ENCODE measurements at places on chromosomes 16 and 17.

DNA sequence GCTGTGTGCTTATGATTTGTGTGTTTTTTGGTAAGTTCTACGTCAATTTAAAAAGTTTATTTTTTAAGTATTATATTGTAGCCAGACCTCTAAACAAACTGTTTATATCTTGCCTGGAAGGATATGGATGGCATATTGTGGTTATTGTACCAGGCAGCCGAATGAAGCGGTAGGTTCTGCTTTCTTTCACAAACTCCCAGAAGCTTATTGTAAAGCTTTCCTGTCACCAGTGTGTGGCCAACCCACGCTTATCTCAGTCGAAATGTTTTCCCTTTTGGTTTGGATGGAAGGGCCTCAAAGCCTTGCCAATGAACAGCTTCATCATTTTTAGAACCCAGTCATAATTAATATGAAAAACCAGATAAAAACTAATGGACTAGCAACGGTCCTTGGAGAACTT is 53.1 kb downstream of the CYB5B start:
- DNase-seq: no peak
- no peaks in the 10 kb centered on the region for H3K27me3 ChIP-seq
- H3K4me1 ChIP-seq: peaks cover 10% of the 10 kb centered on the region

- no peaks in the 10 kb centered on the region for H3K36me3 ChIP-seq
- H3K4me3 ChIP-seq: no peak overlapping the region
- no peak overlapping the region for H3K27ac ChIP-seq
- peaks cover 23% of the 10 kb centered on the region for H3K4me1 ChIP-seq
- H3K27me3 ChIP-seq: no peaks in the 10 kb centered on the region
- DNase-seq: no peak
Measured at GRCh38 chr17:37392024-37392590, 14.5 kb downstream of the ACACA start.

DNA sequence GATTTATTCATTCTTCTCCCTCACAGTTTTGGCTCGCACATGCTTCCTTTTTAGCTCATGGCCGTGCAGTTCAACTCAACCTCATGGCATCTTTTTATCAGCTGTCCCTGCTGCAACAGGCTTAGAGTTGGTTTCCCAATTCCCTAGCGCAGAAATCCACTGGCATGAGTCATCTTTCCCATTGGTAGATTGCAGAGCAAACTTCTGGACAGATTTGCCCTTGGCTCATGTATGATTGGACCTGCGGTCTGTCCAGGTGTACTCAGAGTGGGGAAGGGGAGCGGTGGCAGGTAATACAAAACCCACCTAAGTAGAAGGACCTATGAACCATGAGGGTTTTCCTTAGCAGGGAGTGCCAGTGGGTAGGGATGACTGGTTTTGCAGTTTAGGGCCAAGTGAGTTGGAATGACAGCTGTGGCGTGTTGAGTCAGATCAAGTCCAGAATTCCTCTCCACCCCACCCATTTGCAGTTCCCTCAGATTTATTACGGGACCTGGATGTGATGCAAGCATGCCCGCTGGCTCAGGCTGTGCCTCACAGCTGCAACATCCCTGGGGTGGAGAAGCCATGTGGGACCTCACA is 584.7 kb downstream of the WWOX start:
- H3K27ac ChIP-seq: no peak overlapping the region
- no peak for DNase-seq
- peaks cover 2% of the 10 kb centered on the region for H3K4me1 ChIP-seq
- no peaks in the 10 kb centered on the region for H3K27me3 ChIP-seq

GRCh38 chr17:73237714-73238113 is 24.0 kb downstream of the CPSF4L start:
- peak overlapping the region; percentile 4 for H3K27ac ChIP-seq
- peaks cover 48% of the 10 kb centered on the region for H3K4me1 ChIP-seq
- peaks cover 31% of the 10 kb centered on the region for H3K36me3 ChIP-seq
- no peak for DNase-seq
- H3K4me3 ChIP-seq: peak overlapping the region; percentile 3

DNA sequence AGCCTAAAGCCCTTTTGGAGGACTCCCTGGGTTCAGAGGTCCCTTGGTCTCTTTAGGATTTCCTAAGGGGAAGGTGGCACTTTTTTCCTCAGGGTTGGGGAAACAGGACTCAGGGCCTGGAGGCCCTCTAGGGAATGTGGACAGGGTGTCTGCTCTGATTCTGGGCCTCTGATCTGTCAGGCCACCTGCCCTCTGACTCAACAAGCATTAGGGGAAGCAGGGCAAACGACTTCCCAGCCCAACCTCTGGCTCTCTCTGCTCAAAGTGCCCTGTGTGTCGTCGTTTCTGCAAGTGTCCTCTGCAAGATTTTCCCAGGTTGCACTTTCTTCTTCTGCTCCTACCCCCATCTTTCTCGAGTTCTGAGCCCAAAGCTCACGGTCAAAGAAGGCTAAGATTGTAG is 6.6 kb upstream of the IGFBP4 start:
- H3K27me3 ChIP-seq: no peaks in the 10 kb centered on the region
- no peaks in the 10 kb centered on the region for H3K36me3 ChIP-seq
- no peak overlapping the region for H3K4me3 ChIP-seq
- no peak for DNase-seq
- no peak overlapping the region for H3K27ac ChIP-seq

- H3K4me3 ChIP-seq: no peak overlapping the region
- H3K36me3 ChIP-seq: no peaks in the 10 kb centered on the region
- H3K27me3 ChIP-seq: peaks cover under 1% of the 10 kb centered on the region
- no peak overlapping the region for H3K27ac ChIP-seq
- no peak for DNase-seq
- peaks cover under 1% of the 10 kb centered on the region for H3K4me1 ChIP-seq
Measured at GRCh38 chr16:88328313-88328980, 54.3 kb upstream of the ZNF469 start.

DNA sequence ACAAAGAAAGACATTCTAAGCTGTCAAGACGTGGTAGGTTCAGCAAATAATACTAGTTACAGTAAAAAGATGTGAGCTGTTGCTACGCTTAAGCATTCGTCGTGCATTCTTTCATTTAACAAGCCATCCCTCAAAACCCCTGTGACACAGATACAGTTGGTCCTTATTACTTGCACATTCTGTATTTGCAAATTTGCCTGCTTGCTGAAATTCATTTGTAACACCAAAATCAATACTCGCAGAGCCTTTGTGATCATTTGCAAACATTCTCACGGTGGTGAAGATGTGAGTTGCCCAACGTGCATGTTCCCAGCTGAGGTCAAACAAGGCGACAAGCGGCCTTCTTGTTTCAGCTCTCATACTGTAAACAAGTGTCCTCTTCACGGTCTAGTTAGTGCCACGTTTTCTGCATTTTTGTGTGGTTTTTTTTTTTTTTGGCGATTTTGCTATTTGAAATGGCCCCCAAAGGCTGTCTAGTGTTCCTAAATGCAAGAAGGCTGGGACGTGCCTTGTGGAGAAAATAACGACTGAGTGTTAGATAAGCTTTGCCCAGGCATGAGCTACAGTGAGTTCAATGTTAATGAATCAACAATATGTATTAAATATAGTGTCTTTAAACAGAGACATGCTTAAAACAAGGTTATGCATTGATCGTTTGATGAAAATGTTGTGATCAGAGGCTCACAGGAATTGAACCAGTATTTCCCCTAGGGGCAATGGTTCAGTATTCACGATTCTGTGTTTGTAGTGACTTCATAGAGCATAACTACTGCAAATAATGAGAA is 84.1 kb downstream of the RAB11FIP4 start:
- H3K27ac ChIP-seq: no peak overlapping the region
- no peaks in the 10 kb centered on the region for H3K36me3 ChIP-seq
- no peaks in the 10 kb centered on the region for H3K27me3 ChIP-seq
- no peak overlapping the region for H3K4me3 ChIP-seq
- no peaks in the 10 kb centered on the region for H3K4me1 ChIP-seq

DNA sequence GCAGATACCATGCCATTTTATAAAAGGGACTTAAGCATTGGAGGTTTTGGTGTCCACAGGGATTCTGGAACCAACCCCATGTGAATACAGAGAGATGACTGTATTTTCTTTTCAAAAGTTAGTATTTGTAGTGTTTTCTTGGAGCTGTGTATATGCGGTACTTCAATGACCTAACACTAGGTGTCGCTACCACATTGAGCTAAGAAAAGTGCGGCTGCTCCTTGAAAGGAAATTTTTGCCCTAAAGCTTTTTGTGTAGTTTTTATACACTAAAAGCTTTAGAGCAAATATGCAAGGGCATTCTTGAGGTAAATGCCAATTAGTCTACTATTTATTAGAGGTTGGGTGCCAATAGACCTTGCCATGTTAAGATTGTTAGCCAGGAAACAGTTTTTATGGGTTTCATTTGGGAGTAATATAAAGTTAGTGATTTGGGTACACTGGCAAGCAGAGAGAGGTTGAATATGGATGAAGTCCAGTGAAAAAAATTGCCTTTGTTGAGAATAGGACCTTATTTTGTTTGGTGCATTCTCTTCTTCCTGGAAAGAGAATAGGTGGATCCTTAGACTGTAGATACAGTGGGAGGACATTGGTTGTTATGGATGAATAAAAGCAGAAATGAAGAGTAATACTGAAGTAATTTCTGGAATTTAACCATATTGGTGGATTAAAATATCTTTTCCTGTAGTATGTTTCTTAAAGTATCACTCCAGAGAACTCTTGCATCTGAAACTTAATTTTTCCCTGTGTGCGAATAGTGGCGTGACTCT is 43.3 kb downstream of the BCAS3 start:
- no peaks in the 10 kb centered on the region for H3K36me3 ChIP-seq
- peaks cover 6% of the 10 kb centered on the region for H3K4me1 ChIP-seq
- no peak overlapping the region for H3K4me3 ChIP-seq
- no peak overlapping the region for H3K27ac ChIP-seq
- peak; percentile 11 for DNase-seq
- H3K27me3 ChIP-seq: no peaks in the 10 kb centered on the region

DNA sequence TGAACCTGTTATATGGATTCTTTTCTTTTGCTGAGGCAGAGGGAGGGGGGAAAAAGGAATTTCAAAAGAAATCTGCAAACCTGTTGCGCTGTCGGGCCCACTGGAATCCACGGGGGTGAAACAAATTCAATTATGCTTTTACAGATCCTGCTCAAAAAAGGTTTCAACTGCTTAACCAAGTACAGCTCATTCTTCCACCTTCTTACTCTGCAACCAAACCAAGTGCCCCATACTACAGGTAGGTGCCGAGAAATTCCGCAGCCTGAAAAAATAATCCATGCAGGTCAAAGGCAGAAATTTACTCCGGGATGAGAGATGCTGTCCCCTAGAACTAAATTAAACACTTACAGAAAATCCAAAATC is 416 bp downstream of the RNF43 start:
- peaks cover 24% of the 10 kb centered on the region for H3K4me1 ChIP-seq
- peaks cover 1% of the 10 kb centered on the region for H3K36me3 ChIP-seq
- H3K27ac ChIP-seq: no peak overlapping the region

- H3K4me1 ChIP-seq: no peaks in the 10 kb centered on the region
- H3K27me3 ChIP-seq: no peaks in the 10 kb centered on the region
- no peaks in the 10 kb centered on the region for H3K36me3 ChIP-seq
- H3K27ac ChIP-seq: no peak overlapping the region
- no peak overlapping the region for H3K4me3 ChIP-seq
Measured at GRCh38 chr17:41589301-41589700, 2.6 kb upstream of the KRT14 start.

- DNase-seq: no peak
- no peaks in the 10 kb centered on the region for H3K4me1 ChIP-seq
- H3K4me3 ChIP-seq: no peak overlapping the region
- H3K27ac ChIP-seq: no peak overlapping the region
Measured at GRCh38 chr17:27367121-27367981, 73.4 kb downstream of the WSB1 start.

- H3K36me3 ChIP-seq: no peaks in the 10 kb centered on the region
- H3K4me3 ChIP-seq: no peak overlapping the region
- no peaks in the 10 kb centered on the region for H3K4me1 ChIP-seq
- no peaks in the 10 kb centered on the region for H3K27me3 ChIP-seq
- H3K27ac ChIP-seq: no peak overlapping the region
Measured at GRCh38 chr16:17571499-17572093, 100.8 kb upstream of the XYLT1 start.

DNA sequence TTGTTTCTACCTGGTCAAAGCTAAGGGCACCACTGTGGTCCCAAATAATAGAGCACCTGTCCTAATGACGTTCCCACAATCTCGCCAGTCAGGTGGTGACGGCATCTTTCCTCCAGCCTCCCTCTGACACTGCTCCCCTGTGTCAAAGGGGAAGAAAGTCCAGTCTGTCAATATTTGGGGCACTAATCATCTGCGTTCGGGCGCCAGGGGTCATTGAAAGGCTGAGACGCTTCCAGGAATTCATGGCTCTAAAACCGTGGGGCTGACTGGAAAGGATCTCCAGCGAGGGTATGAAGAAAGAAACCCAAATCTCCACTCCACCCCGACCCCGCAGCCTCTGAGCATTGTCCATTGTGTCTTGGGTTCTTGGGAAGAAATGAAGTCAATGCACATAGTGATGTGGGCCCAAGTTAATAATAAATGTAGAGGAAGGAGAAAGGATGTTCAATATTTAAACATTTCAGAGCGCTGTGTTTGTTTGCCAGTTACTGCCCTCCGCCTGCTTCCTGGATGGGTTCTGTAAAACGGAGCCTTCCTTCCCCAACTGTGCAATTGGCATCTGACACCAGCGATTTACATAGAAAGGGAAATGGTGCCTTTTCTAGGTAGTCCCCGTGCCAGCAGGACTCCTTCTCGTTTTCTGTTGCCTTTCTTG is 103.2 kb downstream of the SOCS1 start:
- H3K4me3 ChIP-seq: no peak overlapping the region
- no peaks in the 10 kb centered on the region for H3K27me3 ChIP-seq
- peaks cover 25% of the 10 kb centered on the region for H3K4me1 ChIP-seq
- DNase-seq: no peak
- H3K36me3 ChIP-seq: peaks cover 3% of the 10 kb centered on the region

- H3K36me3 ChIP-seq: no peaks in the 10 kb centered on the region
- H3K4me3 ChIP-seq: no peak overlapping the region
- DNase-seq: no peak
- peaks cover 11% of the 10 kb centered on the region for H3K27me3 ChIP-seq
Measured at GRCh38 chr17:10265100-10265810, 66.8 kb upstream of the GAS7 start.

DNA sequence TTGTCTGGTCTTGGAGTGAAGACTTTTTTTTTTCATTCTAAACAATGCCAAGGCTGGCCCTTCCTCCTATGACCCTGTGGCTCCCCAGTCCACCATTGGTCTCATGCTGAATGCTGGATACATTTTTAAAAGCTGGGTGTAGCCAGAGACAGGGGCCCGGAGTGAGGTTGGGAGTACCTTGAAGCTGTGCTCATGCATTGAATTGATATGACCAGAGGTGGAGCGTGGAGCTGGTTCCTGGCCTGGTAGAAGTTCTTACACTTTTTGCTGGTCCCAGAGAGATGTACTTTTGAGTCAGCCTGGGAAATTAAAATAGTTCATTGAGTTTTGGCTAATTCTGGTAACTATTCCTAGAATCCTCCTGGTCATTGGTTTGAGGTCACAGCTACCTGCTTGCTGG is 83.6 kb downstream of the CMIP start:
- no peak for DNase-seq
- H3K36me3 ChIP-seq: peaks cover 10% of the 10 kb centered on the region
- H3K4me1 ChIP-seq: peaks cover 21% of the 10 kb centered on the region
- H3K27ac ChIP-seq: no peak overlapping the region
- no peak overlapping the region for H3K4me3 ChIP-seq

GRCh38 chr16:69595127-69596036 is 29.6 kb downstream of the NFAT5 start:
- no peak for DNase-seq
- H3K4me1 ChIP-seq: peaks cover 41% of the 10 kb centered on the region
- peak overlapping the region; percentile 17 for H3K27ac ChIP-seq
- H3K36me3 ChIP-seq: peaks cover 34% of the 10 kb centered on the region

GRCh38 chr16:75342308-75342811 is 90.9 kb upstream of the BCAR1 start:
- H3K4me3 ChIP-seq: no peak overlapping the region
- H3K36me3 ChIP-seq: peaks cover 23% of the 10 kb centered on the region
- DNase-seq: no peak

GRCh38 chr17:80839511-80839941 is 152.1 kb upstream of the CHMP6 start:
- H3K4me1 ChIP-seq: peaks cover 2% of the 10 kb centered on the region
- DNase-seq: no peak
- H3K27ac ChIP-seq: no peak overlapping the region
- H3K27me3 ChIP-seq: no peaks in the 10 kb centered on the region
- no peak overlapping the region for H3K4me3 ChIP-seq
- peaks cover 5% of the 10 kb centered on the region for H3K36me3 ChIP-seq
